ENCODE measurements at places on chromosomes 7 and 10.

DNA sequence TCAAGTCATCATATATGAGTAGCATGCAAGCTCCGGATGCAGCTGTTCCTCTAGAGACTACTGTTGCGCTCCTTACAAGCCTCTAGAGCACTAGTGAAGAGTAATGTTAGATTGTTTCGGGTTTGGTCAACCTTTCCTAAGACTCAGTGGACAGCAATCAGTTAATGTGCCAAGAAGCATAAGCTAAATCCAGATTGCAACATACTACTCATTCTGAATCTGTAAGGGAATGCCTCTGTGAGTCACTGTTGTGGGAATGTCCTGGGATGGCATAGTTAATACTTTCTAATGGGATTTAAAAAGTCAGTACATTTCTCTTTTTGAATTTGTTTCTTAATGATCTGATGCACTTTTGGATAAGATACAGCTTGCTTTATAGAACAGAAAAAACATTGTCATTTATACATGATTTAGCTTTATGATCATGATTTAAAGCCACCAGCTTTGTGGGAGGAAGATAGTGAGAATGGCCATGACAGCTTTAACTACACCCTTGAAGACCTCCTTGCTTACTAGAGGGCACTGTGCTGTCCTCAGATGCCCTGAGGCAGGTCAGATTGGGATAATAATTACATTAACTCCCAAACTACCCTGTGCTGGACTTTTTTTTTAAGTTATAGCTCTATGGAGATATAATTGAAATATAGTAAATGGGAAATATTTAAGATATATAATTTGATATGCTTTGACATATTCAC lies 138.4 kb downstream of the SDK1 start:
- no peak for DNase-seq

DNA sequence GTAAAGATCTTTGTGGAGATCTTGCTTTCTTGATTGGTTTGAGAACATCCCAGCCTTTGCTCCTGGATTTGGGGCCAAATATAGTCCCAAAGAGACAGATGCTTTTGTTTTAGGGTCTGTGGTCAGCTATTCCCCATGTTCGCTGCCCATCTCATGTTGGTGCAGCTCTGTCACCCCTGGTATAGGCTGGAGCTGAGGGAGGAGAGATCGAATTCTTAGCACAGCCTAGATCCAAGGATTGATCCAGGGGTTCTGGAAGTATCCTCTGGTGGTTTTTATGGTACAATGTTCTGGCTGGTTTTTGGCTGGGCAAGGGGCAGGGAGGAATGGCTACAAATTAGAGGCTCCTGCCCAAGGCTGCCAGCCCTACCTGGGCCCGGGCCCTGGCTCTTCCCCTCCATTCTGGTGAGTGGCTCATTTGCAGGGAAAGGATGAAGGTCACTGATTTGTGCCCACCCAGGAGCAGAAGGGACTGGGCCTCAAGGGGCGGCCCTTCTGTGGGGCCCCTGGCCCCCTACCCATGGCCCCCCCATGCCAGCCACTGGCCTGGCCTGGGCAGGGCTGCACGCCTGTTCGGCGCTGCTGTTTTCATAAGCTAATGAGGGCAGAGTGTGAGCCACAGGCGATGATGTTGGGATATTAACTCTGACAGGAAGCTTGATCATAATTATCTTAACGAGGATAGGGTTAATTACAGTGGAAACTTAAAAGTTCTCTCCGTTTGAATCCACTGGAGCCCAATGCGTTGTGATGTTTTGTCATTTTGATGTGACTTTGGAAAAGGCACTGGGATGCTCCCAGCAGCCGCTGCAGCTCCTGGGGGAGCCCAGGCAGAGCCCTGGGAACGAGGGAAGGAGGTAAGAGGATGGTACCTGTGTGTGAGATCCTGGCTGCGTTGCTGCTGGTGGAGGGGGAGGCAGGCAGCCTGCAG lies 600.6 kb downstream of the LRMDA start:
- no peak for DNase-seq

- DNase-seq, result no peak
Observed at GRCh38 chr10:4599471-4599870, 226.5 kb upstream of the AKR1E2 start.

- no peak for DNase-seq
Observed at GRCh38 chr7:44059219-44060090, 5.9 kb downstream of the PGAM2 start.

DNA sequence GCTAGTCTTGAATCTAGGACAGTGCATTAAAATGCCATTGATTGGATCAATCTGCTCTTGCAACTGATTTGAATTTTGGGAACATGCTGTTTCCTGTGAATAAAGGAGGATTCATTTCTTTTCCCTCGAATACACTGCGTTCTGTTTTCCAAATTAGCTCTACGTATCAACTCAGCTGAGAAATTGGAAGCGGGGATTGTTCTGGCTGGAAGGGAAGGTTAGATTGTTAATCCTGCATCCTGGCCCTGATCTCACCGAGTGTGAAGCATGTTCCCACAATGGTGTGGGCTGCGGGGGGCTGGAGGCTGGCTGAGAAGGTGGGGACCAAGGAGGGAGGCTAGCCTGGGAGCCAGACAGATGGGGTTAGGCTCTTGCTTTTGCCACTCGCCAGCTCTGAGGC lies 17.6 kb downstream of the HTRA1 start:
- no peak for DNase-seq

DNA sequence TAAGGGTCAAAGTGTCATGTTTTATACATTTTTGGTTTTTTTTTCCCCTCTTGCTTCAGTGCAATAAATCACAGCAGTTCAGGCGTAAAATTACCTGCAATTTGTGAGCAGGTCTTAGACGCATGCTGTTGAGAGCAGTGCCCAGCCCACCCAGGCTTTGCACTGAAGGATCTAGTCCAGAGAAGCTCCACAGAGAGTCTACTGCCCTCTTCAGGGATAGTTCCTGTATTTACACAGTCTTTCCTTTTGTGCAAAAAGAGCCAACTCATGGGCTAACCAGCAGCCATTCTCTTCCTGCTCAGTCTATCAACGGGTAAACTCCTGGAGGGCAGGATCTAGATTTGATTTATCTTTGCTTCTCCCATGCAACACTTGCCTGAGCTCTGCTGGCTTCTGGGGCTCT lies 82.2 kb upstream of the NAMPT start:
- no peak for DNase-seq

- DNase-seq, result no peak
Observed at GRCh38 chr7:32091608-32092210, 21.5 kb upstream of the PDE1C start.

GRCh38 chr10:62054408-62054807 lies 152.9 kb downstream of the ARID5B start:
- DNase-seq, result no peak

All from ureter (tissue), 1 donor.